ENCODE measurements at places on chromosomes 3 and 15.

- DNase-seq: no peak
These were observed 196.2 kb downstream of the TUSC7 start for GRCh38 chr3:116905794-116906193.

DNA sequence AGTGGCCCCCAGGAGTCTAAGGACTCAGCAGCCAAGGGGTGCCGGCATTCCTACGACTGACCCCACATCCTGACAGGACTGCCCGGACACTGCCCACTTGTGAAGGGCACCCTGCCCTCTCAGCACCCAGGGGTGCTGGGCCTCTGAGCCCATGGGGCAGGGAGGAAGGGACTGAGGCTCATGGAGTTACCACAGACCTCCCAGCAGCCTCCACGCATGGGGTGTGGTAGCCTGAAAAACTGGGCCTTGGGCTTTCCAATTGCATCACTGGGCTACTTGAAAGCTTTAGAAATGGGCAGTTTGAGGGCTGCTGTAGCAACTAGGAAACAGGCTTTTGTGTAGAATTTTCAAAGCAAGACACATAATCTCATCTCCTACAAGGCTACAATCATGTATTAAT, 13.2 kb downstream of the TKT start:
- DNase-seq: no peak

- no peak for DNase-seq
These were observed 119.4 kb upstream of the CGNL1 start for GRCh38 chr15:57256939-57257338.

GRCh38 chr3:59772416-59773408, 722.9 kb upstream of the CFAP20DC start:
- no peak for DNase-seq

- no peak for DNase-seq
These were observed 13.7 kb downstream of the CELF6 start for GRCh38 chr15:72306211-72306785.

- no peak for DNase-seq
These were observed 43.8 kb downstream of the SPSB4 start for GRCh38 chr3:141094790-141095545.

- DNase-seq: no peak
These were observed 59.0 kb upstream of the SPTSSB start for GRCh38 chr3:161430307-161430706.

- no peak for DNase-seq
These were observed 88.0 kb downstream of the NUP210 start for GRCh38 chr3:13332158-13332557.

DNA sequence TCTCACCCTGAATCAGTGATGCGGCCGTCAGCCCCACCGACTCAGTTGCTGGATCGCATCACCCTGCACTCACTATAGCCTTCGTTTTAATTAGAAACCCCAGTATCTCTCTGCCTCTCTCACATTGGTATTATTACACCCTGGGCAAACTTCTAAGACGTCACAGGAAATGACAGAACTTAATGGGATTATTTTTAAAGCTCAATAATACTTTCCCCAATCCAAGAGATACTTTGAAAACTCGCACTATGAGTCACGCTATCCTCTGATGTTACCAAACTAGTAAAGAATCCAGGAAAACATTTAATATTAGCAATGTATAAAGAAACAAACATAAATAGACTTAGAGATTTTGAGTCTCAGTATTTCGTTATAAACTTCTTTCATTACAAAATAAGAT, 36.6 kb downstream of the RUBCN start:
- DNase-seq: no peak
